ENCODE measurements at places on chromosomes 3 and 15. TPM values are rescaled to one million over a fixed set of nuclear protein-coding genes. Genes with fewer than 3 reads are reported as not detected.

Gene ALDH1A3
- 3.4 TPM for total RNA-seq

Gene SMAD6
- 13.5 TPM for total RNA-seq

Gene MYD88
- total RNA-seq, result 19.0 TPM

Gene EIF2A
- total RNA-seq, result 54.5 TPM

Gene MASP1
- total RNA-seq, result 74.7 TPM

Gene CD96
- 2.9 TPM for total RNA-seq

Gene ECE2
- total RNA-seq, result not detected

Gene CCR3
- not detected for total RNA-seq

Gene SLC12A6
- total RNA-seq, result 16.0 TPM

Gene GOLGA6L4
- 1.5 TPM for total RNA-seq

Gene MYZAP
- total RNA-seq, result 452 TPM

Gene SH2D7
- total RNA-seq, result not detected

Gene CATSPER2
- 1.1 TPM for total RNA-seq
